Stimulated activated CD4-positive, alpha-beta T cell treated with anti-CD3 and anti-CD28 coated beads, Interleukin-12 subunit alpha, Interleukin-12 subunit beta, amount 100 ng/mL, for 48 hours (primary cell): ENCODE measurements at places on chromosomes 3 and 15.

DNA sequence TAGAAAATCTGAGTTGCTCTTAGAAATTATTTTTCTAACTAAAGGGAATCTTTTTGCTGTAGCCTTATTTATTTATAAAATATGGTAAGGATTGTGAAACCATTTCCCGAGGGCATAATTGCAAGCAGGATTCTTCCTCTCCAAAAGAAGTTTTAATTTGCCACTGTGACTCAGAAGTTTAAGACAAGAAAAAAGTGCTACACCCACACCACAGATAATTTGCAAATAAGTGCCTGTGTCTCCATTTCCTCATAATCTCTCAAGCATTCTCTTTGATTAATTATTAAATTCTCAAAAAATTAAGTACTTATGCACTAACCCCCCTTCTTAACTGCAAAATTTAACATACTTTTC lies 43.6 kb downstream of the RASA2 start:
- DNase-seq = no peak

DNA sequence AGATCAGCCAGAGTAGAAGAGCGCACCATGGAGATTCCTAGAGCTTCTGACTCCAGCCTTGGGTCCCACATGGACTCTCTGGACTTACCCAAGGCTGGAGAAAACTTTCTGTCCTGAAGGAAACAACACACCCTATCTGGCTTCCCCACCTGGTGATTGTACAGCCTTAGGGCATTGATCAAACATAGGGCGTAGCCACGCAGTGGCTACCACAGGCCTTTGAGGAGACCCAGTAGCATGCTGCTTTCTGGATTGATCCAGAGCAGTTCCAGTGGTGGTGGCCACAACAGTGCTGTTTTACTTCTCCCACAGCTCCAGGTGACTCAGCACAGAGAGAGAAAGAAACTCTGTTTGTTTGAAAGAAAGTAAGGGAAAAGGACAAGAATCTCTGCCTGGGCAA lies 23.5 kb downstream of the PYDC2 start:
- DNase-seq = no peak

DNA sequence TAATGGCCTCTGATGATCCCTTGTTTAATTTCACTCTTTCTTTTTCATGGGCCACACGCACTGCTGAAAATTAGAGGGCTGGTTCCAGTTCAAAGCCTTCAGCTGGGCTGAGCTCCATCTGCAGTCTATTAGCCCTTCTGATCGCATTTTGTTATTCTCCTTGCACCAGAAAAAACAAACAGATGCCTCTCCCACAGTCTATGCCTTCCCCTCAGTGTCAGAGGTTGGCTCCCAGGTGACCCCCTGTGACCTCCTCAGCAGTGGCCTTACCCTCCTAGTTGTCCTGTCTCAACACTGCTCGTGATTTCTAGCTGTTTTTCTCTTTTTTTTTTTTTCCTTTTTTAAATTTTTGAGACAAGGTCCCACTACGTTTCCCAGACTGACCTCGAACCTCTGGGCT lies 77.1 kb upstream of the PRTG start:
- DNase-seq = no peak

DNA sequence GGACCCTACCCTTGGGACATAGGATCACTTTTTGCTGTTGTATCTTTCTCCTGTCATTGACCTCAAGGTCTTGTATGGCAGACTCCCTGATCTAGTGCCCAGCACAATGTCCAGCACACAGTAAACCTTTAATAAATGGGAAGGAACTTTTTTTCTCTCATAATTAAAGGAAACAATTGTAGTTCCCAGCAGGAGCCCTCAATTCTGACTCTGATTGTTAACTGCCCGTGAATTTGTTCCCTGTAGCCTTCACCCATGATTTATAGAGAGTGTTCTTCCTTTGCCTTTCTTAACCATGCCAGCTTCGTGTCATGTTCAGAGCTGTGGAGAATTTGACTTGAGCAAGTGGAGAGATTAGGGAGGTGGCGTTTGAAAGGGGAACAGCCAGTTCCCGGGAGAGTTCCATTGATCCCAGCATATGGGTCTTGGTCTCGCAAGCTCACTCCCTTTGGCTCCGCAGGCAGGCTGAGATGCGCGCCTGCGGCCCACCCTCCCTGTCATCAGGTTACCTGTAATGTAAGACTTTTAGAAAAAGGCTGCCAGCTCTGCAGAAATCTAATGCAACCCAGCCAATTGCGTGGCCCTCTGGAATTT lies 182.6 kb downstream of the TP63 start:
- no peak for DNase-seq

- no peak for DNase-seq
Observed at GRCh38 chr15:76358453-76358852, 21.9 kb downstream of the ISL2 start.

DNA sequence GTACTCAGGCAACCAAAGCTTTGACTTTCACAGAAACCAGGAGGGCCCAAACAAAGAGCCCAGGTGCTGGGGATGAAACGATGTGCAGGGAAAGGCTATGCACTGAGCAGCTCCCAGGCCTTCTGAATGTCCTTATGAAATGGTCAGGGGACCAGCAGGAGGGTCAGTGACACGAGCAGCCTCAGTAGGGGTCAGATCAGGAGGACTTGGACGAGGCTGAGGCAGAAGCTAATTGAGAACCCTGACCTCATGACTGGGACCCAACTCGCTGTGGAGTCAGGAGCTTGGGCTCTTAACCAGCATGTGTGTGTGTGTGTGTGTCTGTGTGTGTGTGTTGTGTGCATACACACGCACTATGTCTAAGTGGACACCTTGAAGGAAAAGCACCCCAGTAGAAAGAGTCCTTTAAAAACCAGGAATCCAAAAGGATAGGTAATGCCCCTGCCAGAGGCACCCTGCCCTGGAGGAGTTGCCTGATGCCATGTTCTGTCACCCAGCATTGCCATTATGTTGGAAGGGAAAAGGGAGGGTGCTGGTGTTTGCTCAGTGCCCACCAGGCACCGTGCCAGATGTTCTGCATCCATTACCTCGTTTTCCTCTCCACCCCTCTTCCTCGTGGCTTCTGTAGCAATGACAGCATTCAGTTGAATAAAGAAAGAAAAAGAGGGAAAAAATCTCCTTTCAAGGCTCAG lies 50.9 kb downstream of the CORO2B start:
- DNase-seq = no peak
